Hematopoietic multipotent progenitor cell treated with erythropoietin and hydrocortisone succinate and interleukin-3 and kit ligand, for 15 days (in vitro differentiated cells): ENCODE measurements at places on chromosomes 3 and 15.

- no peak for DNase-seq
Observed at GRCh38 chr15:22942306-22942855, 37.8 kb downstream of the CYFIP1 start.

- no peak for DNase-seq
Observed at GRCh38 chr15:101348015-101348414, 53.0 kb upstream of the SNRPA1 start.

- no peak for DNase-seq
Observed at GRCh38 chr15:31887246-31887645, 143.1 kb upstream of the CHRNA7 start.

GRCh38 chr3:64083575-64083974, 60.3 kb upstream of the PSMD6 start:
- DNase-seq: no peak

DNA sequence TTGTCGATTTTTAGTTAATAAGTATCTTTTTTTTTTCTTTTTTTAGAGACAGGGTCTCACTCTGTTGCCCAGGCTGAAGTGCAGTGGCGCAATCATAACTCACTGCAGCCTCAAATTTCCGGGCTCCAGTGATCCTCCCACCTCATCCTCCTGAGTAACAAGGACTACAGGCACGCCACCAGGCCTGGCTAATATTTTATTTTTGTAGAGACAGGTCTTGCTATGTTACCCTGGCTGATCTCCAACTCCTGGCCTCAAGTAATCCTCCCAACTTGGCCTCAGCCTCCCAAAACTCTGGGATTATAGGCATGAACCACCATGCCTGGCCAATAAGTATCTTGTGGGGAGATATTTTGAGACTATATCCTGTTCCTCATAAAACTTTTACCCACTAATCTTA, 29.4 kb upstream of the ARID3B start:
- no peak for DNase-seq

- no peak for DNase-seq
Observed at GRCh38 chr15:66231394-66232266, 21.9 kb downstream of the MEGF11 start.

- peak; percentile 42 for DNase-seq
Observed at GRCh38 chr3:66938338-66938963, 59.7 kb upstream of the KBTBD8 start.

DNA sequence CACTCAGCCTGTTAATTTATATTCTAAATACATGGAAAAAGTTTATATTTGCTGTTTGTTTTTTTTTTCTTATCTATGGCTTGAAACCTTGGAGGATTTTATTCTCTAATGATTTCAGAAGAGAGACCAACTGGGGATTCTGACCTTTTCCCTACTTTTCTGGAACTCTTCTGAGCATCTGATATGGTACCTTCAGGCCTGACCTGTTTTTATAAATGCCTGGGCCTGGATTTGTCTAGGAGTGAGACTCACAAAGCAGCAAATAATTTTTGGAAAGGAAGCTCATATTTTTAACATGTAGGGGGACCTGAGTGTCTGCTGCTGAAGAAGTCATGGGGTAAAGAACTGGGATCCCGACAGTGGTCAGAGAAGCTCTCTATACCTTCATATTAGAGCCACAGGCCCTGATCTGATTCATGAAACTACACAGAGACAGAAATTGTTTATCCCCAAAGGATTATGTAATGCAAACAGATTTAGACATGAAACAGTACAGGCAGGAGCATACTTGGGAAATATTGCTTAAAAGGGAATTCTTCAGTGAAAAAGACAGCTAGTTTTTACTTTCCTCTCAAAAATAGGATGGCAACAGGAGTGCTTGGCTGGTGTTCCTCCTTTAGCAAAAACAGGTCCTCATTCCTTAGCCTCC, 15.9 kb downstream of the PPM1L start:
- DNase-seq: no peak

GRCh38 chr15:63436341-63436740, 54.7 kb upstream of the CA12 start:
- no peak for DNase-seq

DNA sequence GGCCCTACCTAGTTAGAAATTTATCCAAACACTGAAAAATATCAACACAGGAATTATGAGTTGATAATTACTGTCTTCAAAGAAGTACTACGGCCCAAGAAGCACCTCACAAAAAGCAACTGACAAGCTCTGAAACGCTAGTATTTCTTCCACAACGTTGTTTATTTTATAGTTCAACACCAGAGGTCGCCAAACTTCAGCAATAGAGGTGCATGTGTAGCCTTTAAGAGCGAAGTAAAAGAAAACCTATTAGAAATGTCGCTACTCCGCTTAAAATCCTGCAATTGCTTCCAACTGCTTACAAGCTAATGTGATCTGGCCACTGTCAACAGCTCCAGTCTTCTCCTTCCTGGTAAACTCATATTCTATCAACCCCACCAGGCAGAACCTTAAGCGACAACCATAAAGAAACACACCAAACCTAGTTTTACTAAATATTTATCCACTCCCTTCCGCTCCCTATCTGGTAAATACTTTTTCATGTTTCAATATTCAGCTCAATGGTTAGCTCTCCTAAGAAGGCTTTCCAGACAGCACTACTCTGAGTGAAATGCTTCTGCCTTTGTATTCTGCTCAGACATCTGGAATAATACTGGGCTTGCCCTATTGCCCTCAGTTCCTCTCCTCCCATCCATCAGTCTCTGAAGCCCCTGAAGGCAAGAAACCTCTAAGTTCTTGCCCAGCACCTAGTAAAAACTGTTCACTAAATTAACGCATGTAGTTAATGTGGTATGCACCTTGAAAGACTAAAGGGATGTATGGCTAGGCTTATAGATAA, 110.2 kb downstream of the NR1I2 start:
- DNase-seq: peak; percentile 64

GRCh38 chr3:184619787-184620430, 58.3 kb downstream of the EPHB3 start:
- DNase-seq: no peak

- DNase-seq: peak; percentile 21
Observed at GRCh38 chr15:78216276-78217104, 17.9 kb downstream of the ACSBG1 start.

- no peak for DNase-seq
Observed at GRCh38 chr3:133965906-133966305, 63.8 kb downstream of the SLCO2A1 start.

DNA sequence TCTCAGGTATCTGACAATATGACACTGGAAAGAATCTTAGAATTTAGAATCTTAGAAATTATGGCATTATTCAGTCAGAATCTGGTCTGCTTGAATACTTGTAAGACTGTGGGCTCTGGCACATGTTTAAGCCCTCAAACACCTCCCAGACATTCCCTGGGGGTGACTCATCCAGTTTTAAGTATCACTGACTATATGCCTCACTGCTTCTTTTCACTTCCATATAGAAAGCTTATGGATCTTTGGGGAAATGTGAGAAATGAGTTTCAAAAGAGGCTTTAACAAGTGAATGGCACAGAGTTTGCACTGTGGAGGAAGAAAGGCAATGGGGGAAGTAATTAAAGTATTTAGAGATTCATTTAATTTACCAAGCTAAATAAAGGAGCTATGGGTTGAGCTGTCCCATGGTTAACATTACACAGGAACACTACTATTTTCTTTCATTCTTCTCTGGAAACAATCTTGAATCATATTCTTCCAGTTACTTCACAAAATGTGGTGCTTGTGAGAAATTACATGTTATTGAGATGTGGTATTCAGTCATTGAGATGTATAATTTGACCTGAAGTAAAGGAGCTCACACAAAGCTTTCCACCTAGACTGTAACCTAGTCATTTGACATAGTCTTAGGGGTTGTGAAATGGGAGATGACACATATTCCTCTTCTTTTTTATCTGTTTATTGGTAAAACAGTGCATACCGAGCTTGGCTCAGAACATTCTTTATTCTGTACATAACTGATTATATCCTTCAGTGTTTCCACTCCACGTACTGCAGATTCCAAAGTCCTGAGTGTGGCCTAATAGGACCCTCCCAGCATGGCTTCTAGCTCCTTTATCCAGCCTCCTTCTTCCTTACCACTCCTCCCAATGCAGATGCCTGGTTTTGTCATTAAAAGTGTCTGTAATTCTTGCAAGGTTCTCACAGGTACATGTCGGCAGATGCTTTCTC, 544.6 kb upstream of the NECTIN3 start:
- DNase-seq: no peak

DNA sequence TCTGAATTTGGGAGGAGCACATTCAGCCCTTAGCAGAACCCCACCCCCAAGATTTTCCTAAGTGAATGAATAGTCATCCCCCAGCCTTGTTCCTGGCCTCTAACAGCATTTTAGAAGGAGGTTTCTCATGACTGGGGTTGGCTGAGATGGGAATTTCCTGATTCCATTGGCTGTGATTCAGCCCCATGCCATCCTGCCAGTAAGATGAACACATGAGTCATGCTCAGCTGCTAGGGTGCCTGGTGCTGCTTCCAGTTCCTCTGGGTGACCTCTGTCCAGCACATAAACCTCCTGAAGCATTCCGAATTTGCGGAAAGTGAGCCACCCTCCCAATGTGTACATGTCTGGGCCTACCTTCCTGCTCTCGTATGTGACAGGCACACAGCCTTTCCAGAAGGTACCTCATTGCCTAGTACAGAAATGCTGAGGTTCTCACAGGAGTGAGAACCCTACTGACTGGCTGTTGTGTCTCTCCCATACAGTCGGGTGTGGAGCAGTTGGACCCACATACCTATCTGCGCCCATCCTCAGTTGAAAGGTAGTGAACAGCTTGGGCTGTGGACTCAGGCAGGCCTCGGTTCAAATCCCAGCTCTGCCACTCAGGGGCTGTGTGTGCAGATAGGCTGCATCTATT, 91.7 kb downstream of the APBA2 start:
- DNase-seq: no peak

DNA sequence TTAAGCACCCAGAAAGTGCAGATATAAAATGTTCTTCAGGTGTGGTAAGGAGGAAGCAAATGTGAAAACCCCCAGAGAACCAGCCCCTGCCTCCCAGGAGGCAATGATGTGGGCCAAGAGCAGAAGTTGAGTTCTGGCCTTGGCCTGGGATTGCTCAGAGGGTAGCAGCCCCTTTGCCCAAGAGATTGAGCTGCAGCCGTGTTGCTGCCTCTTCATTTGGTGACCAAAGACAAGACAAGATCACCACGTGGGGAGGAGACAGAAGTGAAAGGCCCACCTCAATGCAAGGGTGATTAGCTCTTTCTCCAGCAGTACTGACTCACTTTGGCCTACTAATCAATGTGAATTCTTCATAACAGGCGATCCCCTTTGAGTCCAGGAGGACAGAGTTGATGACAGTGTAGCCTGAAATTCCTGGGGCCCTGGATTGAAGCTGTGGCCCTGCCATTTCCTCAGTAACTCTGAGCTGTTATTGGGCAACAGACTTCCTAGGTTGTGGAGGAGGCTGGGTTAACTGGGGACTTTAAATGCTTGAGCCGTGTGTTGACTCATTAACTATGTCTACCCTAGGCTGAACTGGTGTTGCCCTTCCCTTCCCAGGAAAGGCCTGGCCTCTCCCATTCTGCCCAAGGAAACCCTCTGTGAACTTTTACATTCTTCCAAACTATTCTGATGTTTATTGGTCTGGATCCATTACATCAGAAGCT, 86.5 kb downstream of the ST6GAL1 start:
- DNase-seq: no peak

- no peak for DNase-seq
Observed at GRCh38 chr15:81612631-81613030, 238.6 kb upstream of the TMC3 start.

DNA sequence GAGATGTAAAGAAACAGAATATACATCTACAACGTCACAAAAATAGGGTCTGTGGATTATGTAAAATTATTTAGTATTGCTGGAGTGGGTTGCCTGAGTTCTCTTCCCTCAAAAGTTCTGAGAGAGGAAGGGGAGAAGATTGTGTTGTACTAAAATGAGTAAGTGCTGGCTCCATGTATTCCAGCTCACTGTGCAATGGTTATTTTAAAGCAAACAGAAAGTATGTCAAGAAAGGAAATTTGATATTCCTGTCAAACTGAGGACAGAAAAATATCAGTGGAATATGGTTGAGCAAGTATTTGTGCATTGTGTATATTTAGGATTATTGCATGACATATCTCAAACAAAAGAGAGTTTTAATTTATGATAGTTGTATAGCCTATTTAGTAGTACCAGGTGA, 2.2 kb downstream of the TRPC1 start:
- no peak for DNase-seq

DNA sequence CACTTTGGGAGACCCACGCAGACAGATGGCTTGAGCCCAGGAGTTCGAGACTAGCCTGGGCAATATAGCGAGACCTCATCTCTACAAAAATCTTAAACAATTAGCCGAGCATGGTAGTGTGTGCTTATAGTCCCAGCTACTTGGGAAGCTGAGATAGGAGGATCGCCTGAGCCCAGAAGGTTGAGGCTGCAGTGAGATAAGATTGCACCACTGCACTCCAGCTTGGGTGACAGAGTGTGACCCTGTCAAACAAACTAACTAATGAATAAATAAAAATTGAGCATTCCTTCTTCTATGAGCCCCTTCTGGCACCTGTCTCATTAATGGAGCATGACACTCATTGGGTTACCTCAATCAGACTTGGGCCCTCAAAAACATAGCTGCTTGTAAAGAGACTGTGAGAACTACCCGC, 7.5 kb downstream of the ZDHHC3 start:
- peak; percentile 71 for DNase-seq

DNA sequence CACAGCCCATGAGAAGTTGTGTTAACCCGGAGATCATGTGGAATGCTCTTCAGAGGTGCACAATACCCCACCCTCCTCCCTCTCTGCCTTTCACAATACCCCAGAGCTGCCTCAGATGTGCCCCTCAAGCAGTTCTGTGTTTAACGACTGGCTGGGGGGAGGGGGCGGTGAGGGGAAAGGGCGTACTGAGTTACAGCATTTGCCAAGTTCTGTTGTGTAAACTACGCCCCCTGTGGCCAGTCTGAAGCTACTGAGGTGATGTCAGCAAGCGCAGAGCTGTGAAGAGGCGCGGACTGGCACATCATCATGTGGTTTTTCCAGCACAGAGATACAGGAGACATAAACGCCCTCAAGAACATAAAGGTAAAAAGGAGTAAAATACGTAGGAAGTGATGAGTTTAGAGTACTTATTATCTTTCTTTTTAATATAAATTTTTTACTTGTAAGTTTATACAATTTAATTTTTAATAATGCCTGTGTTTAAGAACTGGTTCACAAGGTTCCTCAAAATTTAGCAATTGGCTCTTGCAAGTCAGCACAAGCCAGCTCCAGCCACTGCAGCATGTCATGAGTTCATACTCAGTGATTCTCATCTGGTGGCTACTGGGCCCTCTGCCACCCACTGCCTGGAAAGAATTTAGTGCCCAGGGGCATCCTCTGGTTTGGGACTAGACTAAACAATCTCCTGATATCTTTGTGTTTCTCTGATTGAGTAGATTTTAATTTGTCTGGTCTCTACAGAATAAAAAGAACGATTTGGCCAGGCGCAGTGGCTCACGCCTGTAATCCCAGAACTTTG, 1.7 kb downstream of the EPB42 start:
- peak; percentile 90 for DNase-seq

DNA sequence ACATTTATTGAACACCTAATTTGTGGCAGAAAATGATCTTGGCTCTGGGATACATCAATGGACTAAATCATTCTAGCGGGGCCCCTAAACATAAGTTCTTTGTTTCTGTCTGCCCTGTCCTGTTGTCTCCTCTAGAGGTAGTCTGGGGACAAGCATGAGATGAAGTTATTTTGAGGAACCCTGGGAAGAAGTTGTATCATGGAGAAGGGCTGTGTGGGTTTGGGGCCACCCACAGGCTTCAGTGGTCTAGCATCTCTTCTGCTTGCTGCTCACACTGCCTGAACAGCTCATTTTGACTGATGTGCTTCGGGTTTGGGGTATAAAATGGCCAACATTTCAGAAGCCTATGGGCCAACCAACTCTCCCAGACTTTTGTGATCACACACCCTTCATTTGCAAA, 50.3 kb upstream of the OSBPL11 start:
- no peak for DNase-seq
